ENCODE measurements at places on chromosomes 1 and 21. TPM values are rescaled to one million over a fixed set of nuclear protein-coding genes. Genes with fewer than 3 reads are reported as not detected.

The OLIG1 gene
- total RNA-seq, result 2.4 TPM

The MTMR11 gene
- total RNA-seq, result 7.8 TPM

The ITGB2 gene
- total RNA-seq, result 1.5 TPM

The DIO1 gene
- not detected for total RNA-seq

The ANKRD65 gene
- 1.9 TPM for total RNA-seq

The TRNP1 gene
- 49.4 TPM for total RNA-seq

The RGS18 gene
- not detected for total RNA-seq

The ENTREP3 gene
- 67.8 TPM for total RNA-seq

The GBP1 gene
- total RNA-seq, result not detected

The KDM1A gene
- total RNA-seq, result 226 TPM

The PLA2G2D gene
- not detected for total RNA-seq

The TFAP2E gene
- 1.5 TPM for total RNA-seq

The RNF186 gene
- not detected for total RNA-seq

The CA6 gene
- not detected for total RNA-seq

The GJA9 gene
- total RNA-seq, result not detected

The COL24A1 gene
- total RNA-seq, result 1.0 TPM

The KCNT2 gene
- total RNA-seq, result 14.2 TPM

The FAM151A gene
- total RNA-seq, result 0.11 TPM

The ATAD3C gene
- total RNA-seq, result 0.94 TPM

The GPR61 gene
- 0.42 TPM for total RNA-seq

The B4GALT2 gene
- 66.9 TPM for total RNA-seq

The MROH9 gene
- total RNA-seq, result not detected

The RORC gene
- total RNA-seq, result 0.30 TPM

The ALX3 gene
- not detected for total RNA-seq

The RHD gene
- not detected for total RNA-seq

The ICOSLG gene
- 9.0 TPM for total RNA-seq

The C1orf141 gene
- total RNA-seq, result not detected

The DNAH14 gene
- 34.1 TPM for total RNA-seq

The S100A14 gene
- 2.1 TPM for total RNA-seq

The SETSIP gene
- total RNA-seq, result not detected

The E2F2 gene
- 5.4 TPM for total RNA-seq

The FABP3 gene
- 18.0 TPM for total RNA-seq

The KLHDC9 gene
- 5.8 TPM for total RNA-seq

The COL11A1 gene
- 15.4 TPM for total RNA-seq

The RXFP4 gene
- total RNA-seq, result not detected

The LRRIQ3 gene
- total RNA-seq, result 0.46 TPM
